DMS53 (cell line): ENCODE measurements at places on chromosomes 5 and 9.
A peak's percentile ranks its signal among the peaks of the same experiment; 100 is the strongest.

DNA sequence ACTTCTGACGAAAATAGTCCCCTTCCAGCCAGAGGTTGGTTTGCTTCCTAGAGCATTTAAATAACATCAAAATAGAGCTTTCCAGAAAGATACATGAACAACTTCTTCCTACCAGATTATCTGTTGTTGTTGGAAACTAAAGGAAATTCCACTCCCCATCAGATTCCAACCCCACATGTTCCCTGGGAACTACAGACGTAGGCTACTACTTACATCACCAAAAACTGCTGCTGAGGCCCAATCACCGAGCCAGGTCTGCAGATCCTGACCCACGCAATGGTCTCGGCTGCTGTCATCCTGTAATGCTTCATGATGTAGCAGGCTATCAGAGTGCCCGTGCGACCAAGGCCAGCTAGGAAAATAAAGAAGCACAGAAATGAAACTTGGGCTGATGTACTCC lies 73.4 kb downstream of the HABP4 start:
- DNase-seq: no peak

GRCh38 chr9:136779808-136780207 lies 11.3 kb upstream of the TMEM141 start:
- DNase-seq: no peak

DNA sequence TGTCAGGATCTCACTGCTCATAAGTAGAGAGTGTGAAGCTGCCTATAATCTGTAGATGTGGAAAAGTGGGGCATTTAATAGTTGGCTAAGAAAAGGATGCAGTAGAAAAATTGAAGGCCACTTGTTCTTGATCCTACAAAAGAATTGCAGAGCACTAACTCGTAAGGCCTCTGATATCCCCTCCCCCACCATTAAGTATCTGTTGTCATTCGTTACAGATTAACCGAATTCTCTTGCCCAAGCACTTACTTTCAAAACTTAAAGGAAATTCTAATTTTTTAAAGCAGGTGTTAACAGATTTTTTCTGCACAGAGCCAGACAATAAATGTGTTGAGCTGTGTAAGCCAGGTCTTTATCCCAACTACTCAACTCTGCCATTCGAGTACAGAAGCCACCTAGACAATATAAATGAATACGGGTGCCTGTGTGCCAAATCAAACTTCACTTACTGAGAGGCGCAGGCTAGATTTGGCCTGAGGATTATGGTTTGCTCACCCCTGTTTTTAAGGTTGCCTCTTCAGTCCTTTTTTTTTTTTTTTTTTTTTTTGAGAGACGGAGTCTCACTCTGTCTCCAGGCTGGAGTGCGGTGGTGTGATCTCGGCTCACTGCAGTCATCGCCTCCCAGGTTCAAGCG lies 234.8 kb downstream of the RFK start:
- peak; percentile 24 for DNase-seq

GRCh38 chr9:122320413-122320881 lies 50.4 kb upstream of the PTGS1 start:
- no peak for DNase-seq

- no peak for DNase-seq
Observed at GRCh38 chr5:104955479-104955878, 1392.9 kb upstream of the NUDT12 start.

DNA sequence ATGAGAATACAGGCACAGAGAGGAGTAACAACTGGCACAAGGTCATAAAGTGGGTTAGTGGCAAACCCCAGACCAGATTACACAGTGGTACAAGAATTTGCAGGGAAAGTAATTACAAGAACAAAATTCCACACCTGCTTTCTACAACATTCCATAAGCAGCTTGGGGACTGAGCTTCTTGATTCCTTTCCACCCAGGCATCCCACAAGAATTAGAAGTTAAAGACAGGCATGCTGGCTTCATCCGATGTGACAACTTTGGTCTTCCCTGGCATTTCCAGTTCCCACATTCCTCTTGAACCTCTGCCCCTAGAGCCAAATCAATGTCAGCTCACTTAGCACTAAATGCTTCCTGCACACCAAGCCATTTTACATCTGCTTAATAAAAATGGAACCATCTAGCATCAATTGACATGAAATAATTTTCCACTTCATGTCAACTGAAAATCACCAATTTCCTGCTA lies 435.8 kb upstream of the PAPPA start:
- no peak for DNase-seq

DNA sequence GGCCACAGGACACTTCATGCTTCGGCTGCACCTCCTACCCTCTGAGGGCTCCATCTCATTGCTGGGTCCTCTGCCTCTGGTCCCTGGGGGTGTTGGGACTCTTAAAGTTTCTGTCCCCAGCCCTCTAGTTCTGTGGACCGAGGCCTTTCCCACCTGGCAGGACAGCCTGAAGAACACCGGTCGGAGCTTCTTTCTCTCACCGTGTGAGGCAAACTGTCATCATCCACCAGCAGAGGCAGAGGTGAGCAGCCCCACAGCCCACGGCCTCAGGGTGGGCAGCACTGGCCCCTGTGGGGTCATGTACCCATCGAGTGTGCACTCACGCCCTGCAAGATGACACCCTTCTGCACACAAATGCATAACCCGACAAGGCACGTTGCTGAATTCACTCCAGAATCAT lies 49.9 kb downstream of the IRX2 start:
- DNase-seq: no peak

DNA sequence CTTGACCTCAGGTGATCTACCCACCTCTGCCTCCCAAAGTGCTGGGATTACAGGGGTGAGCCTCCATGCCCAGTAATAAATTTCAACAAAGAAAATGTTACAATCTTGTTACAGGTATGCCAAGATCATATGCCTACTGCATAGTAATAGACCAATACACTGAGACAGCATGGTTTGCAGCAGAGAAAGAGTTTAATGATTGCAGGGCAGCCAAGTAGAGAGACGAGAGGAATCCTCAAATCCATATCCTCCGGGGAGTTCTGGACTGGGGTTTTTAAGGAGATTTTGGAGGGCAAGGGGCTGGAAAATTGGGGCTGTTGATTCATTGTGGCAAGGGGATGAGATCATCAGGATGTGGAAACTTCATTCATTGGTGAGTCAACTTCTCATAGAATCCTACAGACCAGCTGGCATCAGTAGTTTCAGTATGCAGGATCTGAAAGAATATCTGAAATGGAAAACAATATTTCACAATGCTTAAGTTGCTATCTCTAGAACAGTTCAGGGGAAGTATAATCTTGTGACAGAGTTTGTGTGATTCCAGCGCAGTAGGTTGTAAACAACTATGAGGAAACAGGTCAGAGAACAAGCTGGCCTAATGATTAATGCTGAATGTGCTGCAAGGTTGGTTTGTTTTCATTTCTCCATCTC lies 14.8 kb upstream of the TUT7 start:
- DNase-seq: peak; percentile 2

- no peak for DNase-seq
Observed at GRCh38 chr9:118521261-118521660, 817.1 kb downstream of the TLR4 start.

- DNase-seq: no peak
Observed at GRCh38 chr5:54873691-54874090, 111.7 kb downstream of the ESM1 start.

DNA sequence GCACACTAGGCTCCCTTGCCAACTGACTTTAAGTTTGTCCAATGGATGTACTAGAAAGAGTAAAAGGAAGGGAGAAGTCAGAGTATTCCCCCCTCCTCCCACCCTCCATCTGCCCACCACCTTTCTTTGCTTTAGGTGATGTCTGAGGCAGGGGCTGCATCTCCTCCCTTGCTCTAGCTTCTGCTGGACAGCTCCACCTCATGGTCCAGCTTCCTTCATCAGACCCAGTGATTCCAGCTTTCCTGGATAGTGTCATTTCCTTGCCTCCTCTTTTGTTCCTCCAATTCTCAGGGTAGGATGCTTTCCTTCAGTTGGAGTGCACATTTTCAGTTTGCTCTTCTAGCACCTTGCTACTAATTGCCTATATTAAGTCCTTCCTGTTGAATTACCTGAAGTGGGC lies 67.4 kb downstream of the RAD23B start:
- no peak for DNase-seq

- DNase-seq: peak; percentile 73
Observed at GRCh38 chr9:27888661-27889295, 315.5 kb upstream of the C9orf72 start.

GRCh38 chr9:124242331-124243194 lies 15.2 kb upstream of the NEK6 start:
- DNase-seq: no peak

- DNase-seq: no peak
Observed at GRCh38 chr5:148858547-148858946, 32.1 kb downstream of the ADRB2 start.

DNA sequence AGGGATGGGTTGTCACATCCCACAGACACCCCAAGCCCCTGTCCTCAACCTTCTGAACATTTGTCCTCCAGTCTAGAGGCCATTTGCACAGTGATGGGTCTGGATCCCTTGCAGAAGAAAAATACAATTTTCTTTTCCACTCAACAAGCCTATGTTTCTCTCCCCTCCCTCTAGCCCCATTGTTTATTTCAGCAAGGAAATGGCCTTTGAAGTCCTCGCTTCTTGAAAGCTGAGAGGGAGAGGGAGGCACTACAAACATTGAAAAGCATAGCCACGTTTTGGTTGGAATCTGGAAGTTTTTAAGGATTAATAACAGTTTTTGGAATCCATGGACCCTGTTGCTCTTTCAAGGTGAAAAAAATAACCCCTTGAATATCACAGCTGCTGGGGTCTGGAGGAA lies 24.0 kb upstream of the ARSI start:
- DNase-seq: no peak

DNA sequence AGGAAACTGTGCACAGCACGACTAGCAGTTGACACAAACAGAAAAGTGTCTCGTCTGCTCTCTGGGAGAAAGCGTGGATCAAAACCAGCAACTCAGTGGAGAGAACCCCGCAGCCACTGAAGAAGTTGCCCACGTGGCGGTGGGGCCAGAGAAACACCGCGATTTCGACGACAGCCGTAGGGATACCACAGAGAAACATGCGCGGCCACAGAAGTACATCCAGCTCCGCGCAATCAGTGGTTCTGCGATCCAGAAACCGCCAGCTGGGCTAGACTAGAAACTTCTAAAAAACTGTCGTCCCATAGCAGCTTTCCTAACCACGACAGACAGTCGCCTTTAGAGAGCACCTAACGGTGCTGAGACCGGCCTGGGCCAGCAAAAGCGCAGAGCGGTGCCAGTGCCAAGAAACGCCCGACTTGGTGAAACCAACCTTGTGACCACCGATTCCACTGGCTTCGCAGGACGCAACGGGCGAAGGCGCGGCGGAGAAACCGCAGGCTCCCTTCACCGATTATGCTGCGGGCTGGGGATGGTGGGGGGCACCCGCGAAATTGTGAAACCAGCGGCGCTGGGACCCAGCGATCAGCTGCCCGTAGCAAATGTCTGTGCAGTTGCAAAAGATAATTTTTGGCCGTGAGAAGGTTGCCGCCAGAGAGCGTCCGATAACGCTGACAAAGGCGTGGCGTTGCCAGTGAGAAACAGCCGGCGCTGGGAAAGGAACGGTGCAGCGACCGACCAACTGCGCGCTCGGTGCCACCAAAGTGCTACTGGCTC lies 2.7 kb upstream of the ANXA2R start:
- DNase-seq: peak; percentile 90

- DNase-seq: peak; percentile 94
Observed at GRCh38 chr5:66713998-66714397, 117.8 kb downstream of the MAST4 start.

DNA sequence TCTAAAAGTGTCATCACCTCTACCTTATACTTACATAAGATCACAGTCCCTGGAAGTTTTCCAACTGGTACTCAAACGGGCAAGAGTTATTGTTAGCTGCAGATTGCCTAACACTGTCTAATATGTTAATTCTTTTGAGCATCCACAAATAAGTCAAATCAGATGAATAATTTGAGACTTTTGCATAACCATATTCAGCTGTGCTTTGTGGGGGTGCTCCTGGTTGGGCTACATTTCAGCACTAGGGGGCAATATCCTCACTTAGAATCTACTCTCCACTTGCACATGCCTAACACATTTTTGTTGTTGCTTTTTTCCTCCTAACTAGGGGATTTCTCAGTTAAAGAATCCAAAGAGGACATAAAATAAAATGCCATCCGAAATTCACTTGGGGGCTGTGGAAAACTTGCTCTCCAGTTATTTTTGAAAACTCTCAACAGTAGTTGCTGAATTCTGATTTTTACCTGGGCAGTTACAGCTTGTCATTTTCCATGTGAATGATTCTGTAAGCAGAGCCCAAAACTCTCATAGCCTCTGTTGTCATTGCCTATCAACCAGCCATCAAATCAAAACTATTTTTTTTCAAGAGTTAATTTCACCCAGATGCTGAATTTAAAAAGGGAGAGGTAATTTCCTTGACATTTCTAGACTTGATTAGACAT lies 71.5 kb downstream of the TRIM36 start:
- DNase-seq: peak; percentile 74

DNA sequence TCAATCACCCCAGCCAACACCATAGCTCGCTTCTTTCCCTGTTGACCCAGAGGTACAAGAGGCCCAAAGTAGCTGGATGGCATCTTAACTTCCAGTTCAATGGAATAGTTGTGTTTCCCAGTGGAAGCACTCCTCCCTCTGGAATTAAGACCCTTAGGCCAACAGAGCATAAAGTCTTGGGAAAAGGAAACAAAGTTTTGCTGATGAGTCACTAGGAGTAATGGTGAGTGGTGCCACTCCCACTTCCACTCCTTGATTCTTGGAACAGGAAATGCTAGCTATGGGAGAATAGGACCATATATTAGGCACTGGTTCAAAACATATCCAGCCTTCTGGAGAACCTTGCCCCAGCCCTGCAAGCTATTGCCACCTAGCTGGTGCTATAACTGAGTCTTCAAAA lies 44.7 kb upstream of the LMX1B start:
- DNase-seq: no peak

DNA sequence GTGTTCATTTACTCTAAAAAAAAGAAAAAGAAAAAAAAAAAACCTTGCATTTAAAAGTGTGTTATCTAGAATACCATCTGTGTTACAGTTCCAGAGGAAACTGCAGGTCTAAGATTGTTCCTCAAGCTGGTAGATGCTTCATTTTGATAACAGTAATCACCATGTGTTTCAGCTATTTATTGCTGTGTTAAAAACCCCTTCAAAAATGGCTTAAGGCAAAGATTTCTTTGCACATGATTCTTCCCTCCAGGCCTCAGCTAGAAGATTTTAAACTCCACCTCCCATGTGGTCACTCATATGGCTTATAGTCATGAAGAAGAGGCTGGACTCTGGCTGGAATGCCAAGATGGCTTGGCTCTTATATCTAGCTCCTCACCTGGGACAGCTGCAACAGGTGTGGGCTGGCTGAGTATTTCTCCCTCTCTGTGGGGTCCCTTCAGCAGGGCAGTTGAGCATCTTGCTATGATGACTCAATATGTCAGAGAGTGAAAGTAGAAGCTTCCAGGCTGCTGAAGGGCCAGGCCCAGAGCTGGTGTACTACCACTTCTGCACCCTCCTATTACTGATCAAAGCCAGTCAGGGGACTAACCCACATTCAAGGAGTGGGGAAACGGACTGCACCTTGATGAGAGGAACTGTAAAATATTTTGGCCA lies 920.4 kb upstream of the DMAC1 start:
- DNase-seq: no peak

- DNase-seq: no peak
Observed at GRCh38 chr9:18539203-18539693, 65.3 kb downstream of the ADAMTSL1 start.
